ENCODE measurements at places on chromosomes 12 and 14.

- DNase-seq = no peak
Observed at GRCh38 chr14:71588576-71589215, 343.5 kb upstream of the RGS6 start.

GRCh38 chr12:51439330-51439729, 14.7 kb downstream of the SLC4A8 start:
- DNase-seq = no peak

DNA sequence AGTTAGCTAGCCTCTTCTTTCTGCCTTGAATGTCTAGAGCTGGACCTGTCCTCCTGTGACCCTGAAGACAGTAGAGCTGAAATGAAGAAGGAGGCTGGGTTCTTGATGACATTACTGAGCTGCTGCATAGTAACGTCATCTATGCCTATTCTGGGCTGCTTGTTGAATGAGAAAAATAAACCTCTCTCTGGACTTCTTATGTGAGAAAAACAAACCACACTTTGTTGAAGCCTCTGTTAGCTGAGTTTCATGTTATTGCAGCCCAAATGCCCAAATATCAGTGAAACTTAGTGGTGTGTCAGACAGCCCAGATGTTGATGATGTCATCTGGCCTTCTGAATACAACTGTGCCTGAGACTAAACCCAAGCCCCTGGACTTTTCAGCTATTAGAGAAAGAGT, 67.0 kb upstream of the MAX start:
- DNase-seq = no peak

DNA sequence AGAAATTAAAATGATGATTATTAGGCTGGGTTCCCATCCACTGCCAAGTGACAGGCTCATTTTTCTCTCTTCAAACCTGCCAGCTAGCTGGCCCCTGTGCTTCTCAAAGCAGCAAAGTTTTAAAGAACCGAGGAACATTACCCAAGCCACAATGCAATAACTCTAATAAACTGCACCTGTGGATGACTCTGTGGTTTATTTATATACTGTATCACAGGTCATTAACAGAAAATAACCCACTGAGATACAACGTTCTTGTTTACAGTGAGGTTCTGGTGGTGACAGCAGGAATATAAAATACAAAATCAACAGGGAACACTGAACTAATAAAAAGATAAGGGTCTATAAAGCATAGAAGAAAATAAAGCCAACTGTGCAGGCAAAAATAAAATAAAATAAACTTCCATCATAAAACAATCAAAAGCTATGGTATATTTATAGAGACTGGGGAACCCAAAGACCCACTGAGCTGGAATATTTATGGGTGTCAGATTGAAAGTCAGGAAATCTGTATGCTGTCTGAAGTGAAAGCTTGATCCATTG, 472.9 kb downstream of the NOVA1 start:
- DNase-seq = no peak

DNA sequence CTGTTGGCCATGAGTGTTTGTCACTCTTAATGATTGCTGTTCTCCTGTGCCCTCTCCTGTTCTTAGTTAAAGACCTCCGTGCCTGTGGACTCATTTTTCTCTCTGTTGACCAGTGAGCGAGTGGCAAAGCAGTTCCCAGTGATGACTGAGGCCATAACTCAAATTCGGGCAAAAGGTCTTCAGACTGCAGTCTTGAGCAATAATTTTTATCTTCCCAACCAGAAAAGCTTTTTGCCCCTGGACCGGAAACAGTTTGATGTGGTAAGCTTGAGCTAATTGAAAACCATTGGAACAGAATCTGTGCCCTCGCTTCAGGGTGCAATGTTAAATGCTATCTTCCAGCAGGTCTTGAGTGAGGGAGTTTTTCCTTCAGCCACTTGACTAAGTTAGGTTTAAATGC, 19.8 kb downstream of the ACAD10 start:
- DNase-seq = no peak

- peak; percentile 30 for DNase-seq
Observed at GRCh38 chr14:67411820-67412421, at the start of gene PLEK2. Gene PLEK2 (minus strand): TSS chr14:67412165. CDS start chr14:67412059, 106 bp downstream.

GRCh38 chr12:69844836-69845235, 19.8 kb downstream of the MYRFL start:
- no peak for DNase-seq

DNA sequence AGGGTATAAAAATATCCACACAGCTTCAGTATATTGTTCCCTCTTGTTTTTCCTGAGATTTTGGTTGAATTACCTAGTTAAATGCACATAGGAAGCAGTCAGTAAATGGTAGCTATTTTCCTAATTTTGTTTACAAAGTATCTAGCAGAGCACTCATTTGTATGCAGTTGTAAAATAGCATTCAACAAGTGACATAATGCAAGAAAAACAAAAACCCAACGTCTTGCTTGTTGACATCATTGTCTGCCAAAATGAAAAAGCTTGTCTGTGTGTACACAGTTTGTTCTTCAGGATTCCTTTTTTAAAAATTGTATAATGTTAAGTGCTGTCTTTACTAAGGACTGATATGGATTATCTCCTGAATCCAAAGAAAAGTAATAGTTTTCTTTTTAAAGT, 2.7 kb downstream of the VRTN start:
- DNase-seq = no peak

DNA sequence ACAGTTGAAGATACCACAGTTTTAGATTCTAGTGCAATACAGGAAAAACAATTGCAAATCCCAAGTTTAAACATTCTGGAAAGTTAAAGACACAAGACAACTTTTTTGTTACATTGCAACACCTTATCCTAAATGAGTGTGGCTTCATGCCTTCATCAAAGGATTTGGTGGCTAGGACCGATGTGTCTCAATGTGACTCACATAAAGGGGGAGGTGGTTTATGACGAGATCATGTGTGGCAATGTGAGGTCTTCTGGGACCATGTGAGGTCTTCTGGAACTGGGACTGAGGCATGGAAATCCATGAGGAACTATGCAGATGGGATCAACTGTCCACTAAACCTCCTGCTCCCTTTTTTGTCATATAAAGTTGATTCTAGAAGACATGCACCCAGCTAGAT, 166.2 kb downstream of the PAX9 start:
- no peak for DNase-seq

DNA sequence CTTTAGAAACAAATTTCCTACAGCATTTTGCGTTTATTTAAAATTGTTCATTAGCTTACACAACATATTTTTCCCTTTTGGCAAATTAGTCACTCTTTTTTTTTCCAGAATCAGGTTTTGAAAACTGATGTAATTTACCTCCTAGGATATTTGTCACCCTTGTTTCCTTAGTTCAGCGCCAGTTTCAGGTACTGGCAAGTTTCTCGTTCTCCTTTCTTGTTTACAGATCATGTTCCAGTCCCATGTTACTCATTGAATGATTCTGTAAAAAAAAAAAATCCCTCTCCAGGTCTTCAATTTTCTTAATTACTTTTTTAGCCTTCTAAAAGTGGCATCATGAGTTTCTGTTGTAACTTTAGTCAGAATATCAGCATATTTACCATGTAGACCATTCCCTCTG, 2.7 kb downstream of the PPP4R4 start:
- no peak for DNase-seq

DNA sequence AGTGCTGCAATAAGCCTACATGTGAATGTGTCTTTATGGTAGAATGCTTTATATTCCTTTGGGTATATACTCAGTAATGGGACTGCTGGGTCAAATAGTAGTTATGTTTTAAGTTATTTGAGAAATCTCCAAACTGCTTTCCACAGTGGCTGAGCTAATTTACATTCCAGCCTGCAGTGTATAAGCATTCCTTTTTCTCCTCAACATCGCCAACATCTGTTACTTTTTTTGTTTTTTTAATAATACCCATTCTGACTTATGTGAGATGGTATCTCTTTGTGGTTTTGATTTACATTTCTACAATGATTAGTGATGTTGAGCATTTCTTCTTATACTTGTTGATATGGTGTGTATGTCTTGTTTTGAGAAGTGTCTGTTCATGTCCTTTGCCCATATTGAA, 1186.2 kb downstream of the BCL11B start:
- DNase-seq = no peak
